ENCODE measurements at places on chromosomes 3 and 15.

DNA sequence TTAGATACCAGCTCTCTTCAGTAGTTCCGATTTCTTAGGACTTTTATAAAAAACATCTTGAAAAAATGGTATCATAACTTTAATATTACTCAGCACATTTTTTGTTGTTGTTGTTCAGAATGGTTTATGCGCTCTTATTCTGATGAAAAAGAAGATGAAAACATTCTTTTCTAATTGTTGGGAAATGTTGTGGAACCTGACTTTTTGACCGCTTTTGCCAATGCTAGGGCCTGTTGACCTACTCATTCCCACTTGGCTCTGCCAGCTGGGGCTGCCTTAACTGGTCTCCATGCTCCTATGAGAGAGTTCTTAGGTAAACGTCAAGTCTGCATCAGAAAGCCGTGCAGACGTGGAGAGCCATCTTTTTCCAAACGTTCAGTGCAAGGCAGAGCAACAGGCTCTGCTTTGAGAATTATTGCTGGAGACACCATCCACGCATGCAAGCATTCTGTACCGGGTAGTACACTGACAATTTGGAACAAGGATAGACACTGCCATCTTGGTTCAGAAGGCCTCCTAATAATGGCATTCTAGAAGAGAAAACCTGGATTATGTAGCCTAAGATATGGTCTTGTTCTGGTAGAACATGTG is 176.8 kb downstream of the GHSR start:
- DNase-seq = no peak

DNA sequence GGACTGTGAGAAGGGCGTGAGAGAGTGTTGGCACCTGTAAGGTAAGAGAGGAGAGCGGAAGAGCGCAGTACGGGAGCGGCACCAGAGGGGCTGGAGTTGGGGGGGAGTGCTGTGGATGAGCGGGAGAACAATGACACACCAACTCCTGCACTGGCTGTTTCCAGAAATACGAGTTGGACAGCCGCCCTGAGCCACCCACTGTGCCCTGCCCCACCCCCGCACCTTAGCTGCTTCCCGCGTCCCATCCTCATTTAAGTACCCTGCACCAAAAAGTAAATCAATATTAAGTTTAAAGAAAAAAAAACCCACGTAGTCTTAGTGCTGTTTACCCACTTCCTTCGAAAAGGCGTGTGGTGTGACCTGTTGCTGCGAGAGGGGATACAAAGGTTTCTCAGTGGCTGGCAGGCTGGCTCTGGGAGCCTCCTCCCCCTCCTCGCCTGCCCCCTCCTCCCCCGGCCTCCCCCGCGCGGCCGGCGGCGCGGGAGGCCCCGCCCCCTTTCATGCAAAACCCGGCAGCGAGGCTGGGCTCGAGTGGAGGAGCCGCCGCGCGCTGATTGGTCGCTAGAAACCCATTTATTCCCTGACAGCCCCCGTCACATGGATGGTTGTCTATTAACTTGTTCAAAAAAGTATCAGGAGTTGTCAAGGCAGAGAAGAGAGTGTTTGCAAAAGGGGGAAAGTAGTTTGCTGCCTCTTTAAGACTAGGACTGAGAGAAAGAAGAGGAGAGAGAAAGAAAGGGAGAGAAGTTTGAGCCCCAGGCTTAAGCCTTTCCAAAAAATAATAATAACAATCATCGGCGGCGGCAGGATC is at the start of gene SOX2:
TSS of gene SOX2 (plus strand) at position 601 of the 811 bp plus-strand sequence. CDS start 436 bp downstream, outside the sequence.
- peak; percentile 90 for DNase-seq

DNA sequence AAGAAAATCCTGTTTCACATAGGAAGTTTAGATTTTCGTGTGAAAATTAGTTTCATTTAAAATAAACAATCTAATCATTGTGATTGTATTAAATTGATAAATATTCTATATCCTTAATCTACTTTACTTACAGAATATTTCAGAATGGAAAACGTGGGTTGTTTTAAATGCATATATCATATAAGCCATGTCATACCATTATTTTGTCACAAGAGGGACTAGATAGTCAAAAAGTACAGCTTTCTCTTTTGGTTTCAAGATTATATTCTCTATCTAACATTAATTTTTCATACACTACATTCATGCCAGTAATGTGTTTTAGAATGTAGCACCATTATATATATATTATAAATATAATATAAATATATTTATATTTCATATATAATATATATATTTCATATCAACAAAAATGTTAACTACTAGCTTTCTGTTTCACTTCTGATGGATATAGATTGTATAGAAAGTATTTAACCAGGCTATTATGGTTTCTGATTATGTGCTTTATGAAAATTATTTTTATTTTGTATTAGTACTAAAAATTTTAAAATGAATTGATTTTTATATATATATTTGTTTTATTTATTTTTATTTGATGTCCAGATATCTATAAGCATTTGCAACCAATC is 45.3 kb downstream of the OSTN start:
- DNase-seq = peak; percentile 29

GRCh38 chr15:83604549-83604948 is 49.4 kb upstream of the ADAMTSL3 start:
- DNase-seq = no peak

- no peak for DNase-seq
Observed at GRCh38 chr3:23465569-23465968, 262.4 kb downstream of the UBE2E2 start.

Measured in ACHN (cell line).